ENCODE measurements at places on chromosomes 3 and 15.

DNA sequence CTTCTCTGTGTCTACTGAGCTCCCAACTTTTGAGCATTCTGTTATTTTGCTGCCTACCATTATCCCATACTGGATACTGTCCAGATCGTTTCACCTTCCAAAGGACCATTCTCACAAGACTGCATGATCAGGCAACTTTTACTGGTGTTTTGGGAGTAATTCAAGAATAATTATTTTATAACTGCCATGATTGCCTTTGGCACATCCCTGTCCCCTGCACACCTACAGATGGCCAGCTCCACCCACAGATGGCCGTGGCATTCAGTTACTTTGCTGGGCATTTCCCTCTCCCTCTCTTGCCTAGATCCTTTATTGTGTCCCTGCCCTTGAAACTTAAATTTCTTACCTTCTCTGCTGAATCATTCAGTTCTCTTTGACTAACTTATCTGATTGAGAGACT is 263.9 kb downstream of the DIPK2A start:
- no peak for DNase-seq

DNA sequence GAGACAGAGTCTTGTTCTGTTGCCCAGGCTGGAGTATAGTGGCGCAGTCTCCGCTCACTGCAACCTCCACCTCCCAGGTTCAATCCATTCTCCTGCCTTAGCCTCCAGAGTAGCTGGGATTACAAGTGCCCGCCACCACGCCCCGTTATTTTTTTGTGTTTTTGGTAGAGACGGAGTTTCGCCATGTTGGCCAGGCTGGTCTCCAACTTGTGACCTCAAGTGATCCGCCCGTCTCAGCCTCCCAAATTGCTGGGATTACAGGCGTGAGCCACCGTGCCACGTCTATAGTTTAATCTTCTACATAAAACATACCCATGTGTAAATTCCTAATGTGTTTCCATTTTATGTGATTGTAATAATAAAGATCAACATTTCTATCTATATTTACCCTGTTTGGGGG is 1.7 kb downstream of the GALK2 start:
- DNase-seq, result no peak

DNA sequence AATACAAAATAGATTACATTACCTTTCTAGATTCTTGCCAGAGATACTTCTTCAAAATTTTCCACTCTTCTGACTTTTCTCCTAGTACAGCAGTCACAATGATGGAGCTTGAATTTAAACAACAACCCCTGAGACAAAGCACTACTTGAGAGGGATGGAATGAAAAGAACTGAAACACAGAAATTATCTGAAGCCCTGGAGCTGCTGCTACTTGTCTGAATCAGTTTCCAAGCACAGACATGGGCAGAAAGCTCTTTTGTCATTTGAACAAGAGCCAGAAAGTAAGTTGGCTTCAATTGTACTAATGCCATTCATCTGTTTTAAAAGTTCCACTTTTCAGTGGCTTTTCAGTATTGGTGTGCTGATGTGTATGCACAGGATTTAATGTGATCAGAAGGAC is 718.5 kb upstream of the ARPP21 start:
- DNase-seq, result no peak

GRCh38 chr3:77780278-77780996 is 740.5 kb downstream of the ROBO2 start:
- DNase-seq, result no peak

DNA sequence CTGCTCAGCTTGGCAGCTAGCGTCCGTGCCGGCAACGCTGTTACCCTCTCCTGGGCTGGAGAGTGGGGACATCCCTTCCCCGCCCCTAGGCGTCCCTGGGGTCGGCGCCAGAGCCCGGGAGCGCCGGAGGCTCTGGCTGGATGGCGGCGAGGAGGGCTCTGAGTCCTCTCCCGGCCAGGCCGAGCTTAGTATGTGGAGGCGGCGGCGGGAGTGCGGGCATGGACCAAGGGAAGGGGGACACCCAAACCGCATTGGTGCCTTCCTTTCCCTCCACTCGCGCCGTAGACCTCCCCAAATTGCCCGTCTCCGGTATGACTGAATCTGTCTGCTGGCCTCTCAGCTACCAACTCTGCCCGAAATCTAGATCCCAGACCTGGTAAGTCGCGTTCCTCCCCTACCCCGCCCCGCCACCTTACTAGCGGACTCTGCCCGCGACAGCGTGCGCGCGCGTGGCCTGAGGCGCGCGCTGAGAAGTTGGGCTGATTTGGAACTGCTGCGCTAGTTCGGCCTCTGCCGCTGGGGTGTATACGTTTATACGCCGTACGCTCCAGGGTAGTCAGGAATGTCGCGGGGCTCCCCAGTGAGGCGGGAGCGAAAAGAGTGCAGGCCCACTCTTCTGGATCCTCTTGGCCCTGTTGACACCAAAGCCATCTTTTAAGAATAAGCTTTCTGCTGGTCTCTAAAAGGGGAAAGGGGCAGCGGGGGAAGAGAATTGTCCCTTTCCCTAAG is 12.2 kb downstream of the ZIC1 start:
- no peak for DNase-seq

DNA sequence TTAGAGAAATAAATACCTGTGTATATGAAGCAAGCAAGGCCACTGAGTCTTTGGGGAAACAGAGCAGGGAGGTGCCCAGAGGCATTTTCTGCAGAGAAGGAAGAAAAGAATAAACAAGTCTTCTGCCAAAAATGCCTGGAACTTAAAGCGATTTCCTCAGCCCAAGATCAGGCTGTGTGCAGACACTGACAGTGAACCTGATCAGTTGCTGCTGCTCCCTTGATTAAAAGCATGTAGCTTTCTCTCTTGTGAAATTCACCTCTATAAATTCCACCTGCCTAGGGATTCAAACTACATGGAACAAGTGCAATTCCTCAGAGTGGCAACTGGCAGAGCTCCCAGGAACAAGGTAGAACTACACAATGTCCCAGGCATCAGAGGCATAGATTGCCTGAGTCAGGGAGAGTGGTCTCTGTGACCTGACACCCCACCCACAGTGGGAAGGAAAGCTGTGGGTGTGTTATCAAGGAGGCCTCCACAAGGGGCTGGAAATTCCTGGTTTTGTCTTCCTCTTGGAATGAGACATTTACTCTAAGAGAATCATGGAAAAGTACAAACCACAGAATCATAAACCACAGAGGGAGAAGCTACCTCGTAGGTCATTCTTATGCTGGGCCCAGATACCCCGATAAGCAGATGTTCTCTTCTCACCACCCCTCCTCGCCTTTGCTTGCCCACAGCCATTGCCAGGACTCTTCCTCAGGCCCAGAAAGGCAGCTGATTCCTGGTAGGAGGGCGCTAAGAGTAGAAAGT is 1.8 kb upstream of the ZBTB38 start:
- no peak for DNase-seq

GRCh38 chr15:80072285-80072994 is 13.0 kb downstream of the ZFAND6 start:
- DNase-seq, result no peak

- DNase-seq, result no peak
These were observed 1.5 kb upstream of the AMIGO3 start for GRCh38 chr3:49720855-49721595.

DNA sequence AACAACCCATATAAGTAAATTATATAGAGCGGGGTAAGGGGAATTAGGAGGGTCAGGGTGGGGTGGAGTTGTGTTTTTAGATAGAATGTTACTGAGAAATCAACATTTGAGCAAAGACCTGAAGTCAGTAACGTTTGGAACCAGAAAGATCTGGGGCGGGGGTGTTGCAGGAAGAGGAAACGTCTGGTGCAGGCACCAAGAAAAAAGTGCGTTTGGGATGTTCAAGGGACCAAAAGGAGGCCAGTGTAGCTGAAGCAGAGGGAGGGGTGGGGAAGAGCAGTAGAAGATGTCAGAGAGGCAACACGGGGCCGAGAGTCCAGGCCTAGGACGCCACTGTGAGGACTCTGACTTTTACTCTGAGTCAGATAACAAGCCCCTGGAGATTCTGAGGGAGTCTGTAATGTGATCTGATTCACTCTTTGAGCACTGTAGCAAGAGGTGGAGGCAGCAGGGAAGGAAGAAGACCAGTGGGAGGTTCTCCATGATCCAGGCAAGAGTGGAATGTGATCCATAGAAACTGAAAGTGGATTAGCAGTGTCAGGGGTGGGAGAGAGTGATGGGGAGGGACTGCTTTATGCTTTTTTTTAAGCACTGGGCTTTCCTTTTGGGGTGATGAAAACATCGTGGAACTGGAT is 179.3 kb upstream of the CHRM5 start:
- DNase-seq, result no peak

- no peak for DNase-seq
These were observed 552.3 kb downstream of the NAALADL2 start for GRCh38 chr3:175411405-175411804.

- no peak for DNase-seq
These were observed 22.6 kb downstream of the DNASE1L3 start for GRCh38 chr3:58188173-58188564.

DNA sequence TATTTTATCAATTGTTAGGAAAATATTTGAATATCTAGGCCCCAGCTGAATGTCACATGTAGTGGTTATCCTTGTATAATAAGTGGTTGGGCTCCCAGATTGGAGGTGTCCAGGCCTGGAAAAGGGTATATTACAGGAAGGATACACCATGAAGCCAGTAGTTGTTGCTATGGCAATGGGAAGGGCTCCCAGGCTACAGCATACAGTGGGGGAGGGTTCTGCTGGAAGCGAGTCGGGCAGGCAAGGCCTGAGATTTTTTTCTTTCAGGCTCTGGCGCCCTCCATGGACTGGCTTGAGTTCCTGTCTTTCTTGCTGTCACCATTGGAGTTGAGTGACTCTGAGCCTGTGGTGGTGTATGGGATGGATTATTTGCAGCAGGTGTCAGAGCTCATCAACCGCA is 8.9 kb downstream of the ECE2 start:
- DNase-seq, result no peak
